Left cardiac atrium (tissue), 4 donors: ENCODE measurements at places on chromosomes 11 and 22. TPM values are rescaled to one million over a fixed set of nuclear protein-coding genes. Genes with fewer than 3 reads are reported as not detected.

- peak; percentile 42 for DNase-seq
Measured at GRCh38 chr22:26671317-26672059, 14.1 kb downstream of the MIAT start.

GRCh38 chr11:131898949-131899348, 528.5 kb downstream of the NTM start:
- DNase-seq = no peak

DNA sequence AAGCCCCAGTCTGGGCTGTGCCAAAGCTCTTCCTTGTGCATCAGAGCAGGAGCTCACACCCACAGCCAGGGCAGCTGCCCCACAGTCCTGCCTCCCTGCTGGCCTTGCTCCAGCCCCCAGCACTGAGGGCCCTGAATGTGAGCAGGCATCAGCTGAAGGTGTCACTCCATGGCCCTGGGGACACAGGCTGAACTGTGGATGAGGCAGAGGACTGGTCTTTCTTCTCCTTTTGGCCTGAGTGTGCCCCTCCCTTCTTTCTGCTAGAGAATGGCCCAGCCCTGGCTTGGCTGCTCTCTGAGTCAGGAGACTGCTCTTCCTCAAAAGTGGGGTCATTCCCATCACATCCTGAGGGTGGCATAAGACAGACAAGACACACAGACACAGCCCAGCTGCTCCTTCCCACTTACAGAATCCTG, 16.2 kb downstream of the OTOG start:
- no peak for DNase-seq

The GUCY1A2 gene
- 7.9 TPM for total RNA-seq

- no peak for DNase-seq
Measured at GRCh38 chr11:46106530-46107407, 14.5 kb downstream of the PHF21A start.

The CXCR5 gene
- not detected for total RNA-seq

The PDGFD gene
- total RNA-seq = 8.7 TPM

The VPREB3 gene
- 0.53 TPM for total RNA-seq

The UPB1 gene
- total RNA-seq = 2.3 TPM

The SCGB2A2 gene
- total RNA-seq = not detected

- no peak for DNase-seq
Measured at GRCh38 chr11:60767388-60767811, 10.7 kb downstream of the MS4A15 start.

- no peak for DNase-seq
Measured at GRCh38 chr11:118918686-118919280, 6.9 kb downstream of the BCL9L start.

DNA sequence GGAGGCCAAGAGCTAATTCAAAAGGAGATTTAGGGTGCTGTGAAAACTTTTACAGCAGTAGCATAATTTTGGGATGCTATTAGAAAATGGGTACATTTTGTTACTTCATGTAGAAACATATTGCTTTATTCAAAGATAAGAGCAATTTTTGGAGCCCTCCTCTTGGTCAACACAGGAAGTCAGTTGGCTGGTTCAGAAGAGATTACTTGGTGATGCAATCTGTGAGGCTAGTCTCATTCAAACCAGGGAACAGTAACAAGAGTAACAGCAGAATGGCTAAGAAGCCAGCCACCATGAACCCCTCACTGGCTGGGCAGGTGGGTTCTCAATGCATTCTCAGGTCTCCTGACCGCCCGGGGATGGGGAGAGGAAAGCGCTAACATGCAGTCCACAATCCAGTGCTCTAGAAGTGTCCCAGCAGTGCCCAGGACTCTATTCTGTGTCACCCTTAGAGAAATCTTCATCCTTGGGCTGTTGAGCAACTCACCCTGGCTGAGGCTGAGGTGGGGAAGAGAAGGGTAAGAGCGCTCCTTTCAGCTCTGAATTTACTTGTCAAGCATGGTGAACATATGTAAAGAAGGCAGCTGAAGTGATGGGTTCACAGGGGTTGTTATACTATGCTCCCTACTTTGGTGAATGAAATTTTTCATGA, 262.2 kb upstream of the UBASH3B start:
- DNase-seq = peak; percentile 22

- DNase-seq = no peak
Measured at GRCh38 chr11:86723281-86723680, 50.9 kb upstream of the ME3 start.

The PRAME gene
- not detected for total RNA-seq

GRCh38 chr11:79466411-79466810, 25.6 kb upstream of the TENM4 start:
- no peak for DNase-seq

- no peak for DNase-seq
Measured at GRCh38 chr11:71307811-71308645, 55.7 kb upstream of the SHANK2 start.

DNA sequence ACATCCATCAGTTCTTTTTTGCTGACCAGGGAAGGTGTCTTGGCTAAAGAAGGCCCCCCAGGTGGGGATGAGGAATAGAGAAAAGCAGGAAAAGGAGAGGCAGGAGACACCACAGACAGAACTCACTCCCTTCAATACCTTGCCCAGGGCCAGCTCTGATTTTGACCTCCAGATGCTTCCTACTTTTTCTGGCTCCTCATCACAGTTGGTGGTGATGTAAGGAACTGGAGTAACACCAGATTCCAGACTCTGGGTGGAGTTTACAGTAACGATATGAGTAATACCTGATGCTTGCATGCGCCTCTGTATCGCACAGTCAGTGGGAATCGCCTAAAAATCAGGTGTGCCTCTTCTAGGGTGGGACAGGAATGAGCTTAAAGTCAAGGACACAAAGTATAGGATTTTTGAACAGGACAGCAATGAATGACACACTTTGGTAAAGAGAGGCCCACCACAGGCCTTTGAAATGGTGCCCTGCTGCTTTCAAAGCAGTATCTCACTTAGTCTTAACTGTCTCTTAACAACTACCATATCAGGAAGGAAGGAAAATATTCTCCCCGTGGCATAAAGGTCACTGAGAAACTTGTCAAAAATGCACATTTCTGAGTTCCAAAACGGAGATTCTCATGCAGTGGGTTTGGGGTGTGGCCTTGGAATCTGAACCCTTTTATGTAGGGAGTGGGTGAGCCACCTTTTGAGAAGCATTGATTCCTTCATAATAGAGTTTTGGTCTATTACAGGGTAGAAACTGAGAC, 140.8 kb downstream of the SNX19 start:
- no peak for DNase-seq

- no peak for DNase-seq
Measured at GRCh38 chr22:45884201-45885062, 92.5 kb downstream of the WNT7B start.

DNA sequence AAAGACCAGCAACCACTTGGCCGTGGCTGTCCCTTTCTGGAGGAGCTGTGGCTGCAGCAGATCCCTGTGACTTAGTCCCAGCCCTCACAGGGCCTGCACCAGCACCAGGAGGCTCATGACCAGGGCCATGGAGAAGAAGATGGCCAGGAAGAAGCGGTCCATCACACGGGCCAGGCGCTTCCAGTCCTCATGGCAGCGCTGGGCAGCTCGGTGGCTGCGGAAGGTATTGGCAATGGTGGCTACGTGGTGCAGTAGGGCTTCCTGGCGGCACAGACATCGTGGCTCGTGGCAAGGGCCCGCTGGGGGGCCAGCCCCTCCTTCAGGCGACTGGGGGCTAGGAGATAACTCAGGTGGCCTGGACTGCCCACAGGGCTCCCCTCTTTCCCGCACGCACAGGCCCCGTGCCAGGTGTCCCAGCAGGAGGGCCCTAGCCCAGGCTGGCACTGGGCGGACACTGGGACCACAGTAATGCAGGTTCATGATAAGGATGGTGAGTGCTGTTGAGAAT, 5.1 kb downstream of the CHRNA10 start:
- DNase-seq = no peak
